ENCODE measurements at places on chromosomes 12 and 14.

- no peak for DNase-seq
Measured at GRCh38 chr12:89618113-89618862, 90.3 kb downstream of the ATP2B1 start.

- DNase-seq, result no peak
Measured at GRCh38 chr12:116659771-116660481, 77.9 kb downstream of the SPRING1 start.

DNA sequence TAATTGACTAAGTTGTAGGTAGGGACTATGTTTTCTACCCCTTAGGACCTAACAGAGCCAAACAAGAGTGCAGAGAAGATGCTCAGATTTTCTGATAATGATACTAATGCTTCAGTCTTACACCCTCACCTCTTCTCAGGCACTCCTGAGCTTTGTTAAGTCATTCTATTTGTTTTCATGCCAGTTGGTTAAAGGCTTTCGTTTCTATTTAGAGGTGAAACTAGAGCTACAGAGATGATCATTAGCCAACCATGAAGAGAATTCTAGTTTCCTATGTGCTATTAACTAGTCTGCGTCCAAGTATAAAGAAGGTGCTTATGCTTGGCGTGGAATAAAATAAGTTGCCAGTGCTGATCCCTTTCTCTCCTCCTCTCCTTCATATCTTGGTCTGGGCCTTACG lies 34.6 kb upstream of the PYGL start:
- no peak for DNase-seq

DNA sequence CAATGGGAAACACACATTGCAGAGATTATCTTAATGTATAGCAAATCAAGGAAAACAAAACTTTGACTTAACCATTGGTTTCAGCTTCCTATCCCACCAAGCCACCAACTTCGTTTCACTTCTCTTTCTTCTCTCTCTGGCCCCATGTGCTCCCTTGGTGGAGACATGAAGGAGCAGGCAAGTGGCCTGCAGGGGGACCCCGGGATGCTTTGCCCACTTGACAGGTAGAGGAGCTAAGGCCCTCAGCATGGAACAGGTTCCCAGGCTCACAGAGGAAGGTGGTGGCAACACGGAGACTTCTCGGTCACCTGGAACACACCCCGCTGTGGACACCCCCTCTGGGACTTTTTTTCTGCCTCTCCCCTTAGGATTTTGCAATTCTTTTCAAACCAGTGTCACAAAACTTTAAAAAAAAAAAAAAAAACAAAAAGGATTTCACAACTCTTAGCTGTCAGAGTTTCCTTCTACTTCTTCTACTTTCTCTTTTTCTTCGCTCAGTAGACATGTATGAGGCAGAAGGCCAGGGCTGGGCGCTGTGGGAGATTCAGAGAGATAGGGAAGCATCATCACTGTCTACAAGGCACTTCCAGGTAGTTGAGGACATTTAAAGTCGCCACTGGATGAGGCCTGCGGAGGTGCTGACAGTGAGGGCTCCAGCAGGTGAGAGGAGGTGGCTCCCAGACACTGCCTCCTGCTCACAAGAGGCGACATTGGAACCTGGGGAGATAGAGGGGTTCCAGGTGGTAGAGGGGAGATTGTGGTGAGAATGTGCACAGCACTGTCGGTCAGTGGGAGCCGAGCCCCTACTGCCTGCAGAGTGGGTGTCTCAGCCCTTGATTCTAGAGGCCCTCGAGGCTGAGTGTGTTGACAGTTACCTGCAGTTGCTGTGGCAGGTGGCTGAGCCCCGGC lies 119.6 kb downstream of the GCH1 start:
- peak; percentile 19 for DNase-seq

DNA sequence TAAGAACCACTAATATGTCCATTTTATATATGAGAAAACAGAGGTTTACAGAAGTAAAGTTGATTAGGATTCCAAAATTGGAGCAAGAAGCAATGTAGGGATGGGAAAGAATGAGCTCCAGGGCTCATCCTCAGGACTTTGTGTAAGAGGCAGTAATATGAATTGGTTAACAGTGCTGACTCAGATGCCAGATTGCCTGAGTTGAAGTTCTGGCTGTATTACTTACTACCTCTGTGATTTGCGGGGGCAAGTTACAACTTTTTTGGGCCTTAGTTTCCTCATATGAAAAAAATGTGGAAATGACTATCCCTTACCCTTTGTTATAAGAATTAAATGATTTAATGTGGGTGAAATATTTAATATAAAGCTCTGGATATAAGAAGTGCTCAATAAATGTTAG lies 35.1 kb upstream of the PPP2R5E start:
- no peak for DNase-seq

GRCh38 chr12:50166799-50167048 lies 445 bp downstream of the CERS5 start:
- DNase-seq, result no peak

DNA sequence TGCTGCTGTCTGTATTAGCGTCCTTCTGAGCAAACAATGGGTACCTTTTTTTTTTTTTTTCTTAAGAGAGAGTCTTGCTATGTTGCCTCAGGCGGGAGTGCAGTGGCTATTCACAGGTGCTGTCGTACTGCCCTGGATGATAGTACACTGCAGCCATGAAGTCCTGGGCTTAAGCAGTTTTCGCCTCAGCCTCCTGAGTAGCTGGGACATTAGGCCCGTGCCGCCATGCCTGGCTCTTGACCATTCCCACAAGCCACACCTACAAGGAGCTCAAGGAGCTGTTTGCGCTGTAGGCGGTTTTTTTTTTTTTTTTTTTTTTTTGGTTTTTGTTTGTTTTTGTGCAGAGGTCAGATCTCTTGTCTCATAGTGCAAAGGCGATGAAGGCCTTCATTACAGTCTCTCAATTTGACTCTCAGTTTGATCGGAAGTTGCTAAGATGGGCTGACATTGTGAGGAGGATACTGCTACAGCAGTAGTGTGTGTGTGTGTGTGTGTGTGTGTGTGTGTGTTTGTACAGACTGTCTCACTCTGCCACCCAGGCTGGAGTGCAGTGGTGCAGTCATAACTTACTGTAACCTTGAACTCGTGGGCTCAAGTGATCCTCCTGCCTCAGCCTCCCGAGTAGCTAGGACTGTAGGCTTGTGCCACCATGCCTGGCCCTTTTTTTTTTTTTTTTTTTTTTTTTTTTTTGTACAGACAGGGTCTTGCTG lies 34.2 kb downstream of the TRAF3 start:
- no peak for DNase-seq

DNA sequence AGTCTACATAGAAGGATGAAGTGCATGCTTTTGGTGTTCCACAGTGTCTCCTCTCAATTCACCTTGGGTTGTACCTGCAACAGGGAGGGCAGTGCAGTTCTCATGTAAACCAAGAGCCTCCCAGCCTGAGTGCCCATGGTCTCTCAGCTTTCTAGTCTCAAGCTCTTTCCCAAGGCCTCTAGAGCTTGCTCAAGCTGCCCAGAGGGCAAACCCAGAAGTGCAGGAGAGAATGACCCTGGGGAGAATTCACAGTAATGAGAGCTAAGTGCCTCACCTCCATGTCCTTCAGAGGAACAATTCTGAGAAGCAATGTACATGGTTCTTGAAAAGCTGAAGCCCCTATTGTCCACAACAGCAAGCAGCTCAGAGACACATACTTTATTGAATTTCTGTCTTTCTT lies 180.5 kb downstream of the BCAT1 start:
- no peak for DNase-seq

DNA sequence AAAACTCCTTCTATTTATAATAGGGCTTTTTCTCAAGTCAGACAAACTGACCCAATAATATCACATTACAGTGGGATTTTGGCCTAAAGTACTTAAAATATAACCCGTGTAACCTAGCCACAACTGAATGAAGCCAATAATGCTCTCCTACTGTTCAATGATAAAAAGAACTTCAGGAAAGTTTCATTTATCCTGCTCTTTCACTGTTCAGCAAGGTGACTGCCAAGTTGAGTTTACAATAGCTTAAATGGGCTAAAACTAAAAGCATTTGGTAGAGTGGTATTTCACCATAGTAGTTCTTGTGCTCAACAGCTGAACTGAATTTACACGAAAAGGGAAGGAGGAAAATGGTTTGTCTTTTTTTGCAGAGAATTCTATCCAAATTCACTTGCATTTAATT lies 49.8 kb downstream of the CNTN1 start:
- DNase-seq, result no peak

DNA sequence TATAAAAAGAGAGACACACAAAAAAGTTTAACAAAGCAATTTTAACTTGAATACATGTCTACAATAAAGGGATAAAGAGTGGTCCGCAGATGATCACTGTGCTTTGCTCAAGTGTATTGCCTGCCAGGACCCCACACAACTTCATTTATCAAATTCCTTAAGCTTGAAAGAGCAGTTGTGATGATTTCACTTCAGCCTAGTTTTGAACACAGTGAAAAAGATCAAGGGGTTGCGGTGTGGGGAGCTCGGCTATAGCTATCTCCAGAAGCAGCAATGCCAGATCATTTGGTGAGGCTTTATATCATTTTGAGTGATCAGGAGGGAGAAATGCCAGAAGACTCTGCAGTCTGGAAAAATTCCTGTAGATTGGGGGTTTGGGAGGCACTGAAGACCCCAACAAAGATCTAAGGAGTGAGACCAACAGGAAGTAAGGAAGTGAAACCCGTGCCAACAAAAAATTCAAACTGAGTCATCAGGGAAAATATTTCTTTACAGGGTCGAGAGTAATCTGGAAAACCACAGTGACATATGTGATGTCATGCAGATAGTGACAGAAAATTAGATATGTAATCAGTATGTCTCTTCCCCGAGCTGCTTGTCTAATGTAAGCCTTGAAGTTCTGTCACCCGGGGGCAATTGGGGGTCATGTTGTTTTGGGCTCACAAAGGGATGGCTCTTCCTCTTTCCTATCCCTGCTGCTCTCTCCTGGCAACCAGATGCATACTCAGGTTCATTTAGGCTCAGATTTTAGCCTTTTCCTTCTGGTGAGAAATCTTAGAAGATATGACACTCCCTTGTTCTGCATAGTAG lies 221.8 kb downstream of the MSRB3 start:
- DNase-seq, result no peak

- DNase-seq, result no peak
Measured at GRCh38 chr12:52440821-52441319, 6.7 kb upstream of the KRT75 start.

- DNase-seq, result no peak
Measured at GRCh38 chr14:67357969-67358354, 1.6 kb downstream of the ATP6V1D start.

GRCh38 chr12:72268386-72268785 lies 3.8 kb upstream of the TRHDE start:
- no peak for DNase-seq

- peak; percentile 78 for DNase-seq
Measured at GRCh38 chr14:99260587-99261551, 11.1 kb downstream of the BCL11B start.

DNA sequence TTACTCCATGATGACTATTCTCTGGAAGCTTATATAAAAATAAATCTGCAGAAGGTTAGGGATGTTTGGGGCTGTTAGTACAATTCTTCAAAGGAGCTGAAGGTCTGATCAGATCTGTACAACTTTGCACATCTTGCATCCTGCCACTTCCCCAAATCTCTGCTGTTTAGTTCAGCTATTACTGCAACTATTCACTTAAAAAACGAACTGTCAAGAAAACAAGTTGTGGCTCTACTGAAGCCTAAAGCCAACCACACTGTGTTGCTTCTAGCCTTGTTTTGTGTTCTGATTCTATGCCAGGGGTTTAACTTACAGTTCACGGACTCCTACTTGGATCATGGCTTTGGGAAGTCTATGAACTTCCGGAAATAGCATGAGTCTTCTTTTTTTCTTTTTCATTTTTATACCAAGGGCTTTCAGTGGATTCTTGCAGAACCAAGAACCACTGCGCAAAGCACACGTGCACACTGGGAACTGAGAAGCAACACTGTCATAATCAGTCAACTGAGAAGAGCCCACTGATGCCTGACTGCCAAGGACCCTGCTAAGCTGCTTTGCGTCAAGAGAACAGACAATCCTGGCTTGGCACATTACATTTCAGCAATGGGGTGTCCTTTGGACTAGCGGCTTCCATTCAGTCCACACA lies 66.3 kb upstream of the EEA1 start:
- no peak for DNase-seq

GRCh38 chr12:109930028-109930800 lies 30.1 kb downstream of the TCHP start:
- DNase-seq, result no peak

DNA sequence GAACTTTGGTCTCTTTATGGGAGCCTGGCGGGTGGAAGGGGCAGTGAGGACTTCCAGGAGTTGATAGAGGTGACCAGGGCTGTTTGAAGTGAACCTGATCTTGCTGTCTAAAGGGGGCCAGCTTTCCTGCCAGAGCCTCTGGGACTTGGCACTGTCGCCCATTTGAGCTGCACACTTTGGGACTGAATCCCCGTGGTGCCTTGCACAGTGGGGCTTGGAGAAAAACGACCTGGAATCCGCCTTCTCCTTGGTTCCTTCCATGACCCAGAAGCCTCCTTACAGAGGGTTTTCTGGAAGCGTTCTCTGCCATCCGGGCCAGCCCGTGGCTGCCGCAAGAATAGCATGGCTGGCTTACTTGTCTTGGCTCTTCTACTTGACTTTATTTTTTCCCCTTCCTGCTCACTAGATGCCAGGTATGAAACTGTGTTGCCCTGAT lies 2.0 kb downstream of the RFLNA start:
- no peak for DNase-seq

DNA sequence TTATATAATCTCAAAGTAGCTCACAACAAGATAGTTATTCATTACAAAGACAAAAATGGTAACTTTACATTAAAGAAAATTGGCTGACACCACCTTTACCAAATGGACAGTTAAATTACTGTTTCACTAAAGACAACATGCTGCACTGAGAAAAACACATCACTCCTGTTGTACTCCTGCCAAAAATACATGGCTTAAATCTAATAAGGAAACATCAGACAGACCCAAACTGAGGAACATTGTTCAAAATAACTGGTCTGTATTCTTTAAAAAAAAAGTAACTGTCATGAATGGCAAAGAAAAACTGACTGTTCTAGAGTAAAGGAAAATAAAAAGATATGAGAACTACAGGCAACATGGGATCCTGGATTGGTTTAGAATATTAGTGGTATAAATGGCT lies 151.3 kb upstream of the DCN start:
- DNase-seq, result no peak

- no peak for DNase-seq
Measured at GRCh38 chr12:78951803-78952551, 87.4 kb downstream of the SYT1 start.

GRCh38 chr12:96846293-96846692 lies 60.8 kb upstream of the NEDD1 start:
- DNase-seq, result no peak

Measured in CD4-positive, alpha-beta T cell treated with Interleukin-10 for 1 hour (primary cell).